ENCODE measurements at places on chromosomes 6 and 20.

- peaks cover 41% of the 10 kb centered on the region for H3K36me3 ChIP-seq
- DNase-seq = peak; percentile 100
- H3K4me3 ChIP-seq = no peak overlapping the region
- no peaks in the 10 kb centered on the region for H3K27me3 ChIP-seq
- H3K27ac ChIP-seq = peak overlapping the region; percentile 96
These were observed 25.1 kb downstream of the NEDD9 start for GRCh38 chr6:11207199-11207968.

DNA sequence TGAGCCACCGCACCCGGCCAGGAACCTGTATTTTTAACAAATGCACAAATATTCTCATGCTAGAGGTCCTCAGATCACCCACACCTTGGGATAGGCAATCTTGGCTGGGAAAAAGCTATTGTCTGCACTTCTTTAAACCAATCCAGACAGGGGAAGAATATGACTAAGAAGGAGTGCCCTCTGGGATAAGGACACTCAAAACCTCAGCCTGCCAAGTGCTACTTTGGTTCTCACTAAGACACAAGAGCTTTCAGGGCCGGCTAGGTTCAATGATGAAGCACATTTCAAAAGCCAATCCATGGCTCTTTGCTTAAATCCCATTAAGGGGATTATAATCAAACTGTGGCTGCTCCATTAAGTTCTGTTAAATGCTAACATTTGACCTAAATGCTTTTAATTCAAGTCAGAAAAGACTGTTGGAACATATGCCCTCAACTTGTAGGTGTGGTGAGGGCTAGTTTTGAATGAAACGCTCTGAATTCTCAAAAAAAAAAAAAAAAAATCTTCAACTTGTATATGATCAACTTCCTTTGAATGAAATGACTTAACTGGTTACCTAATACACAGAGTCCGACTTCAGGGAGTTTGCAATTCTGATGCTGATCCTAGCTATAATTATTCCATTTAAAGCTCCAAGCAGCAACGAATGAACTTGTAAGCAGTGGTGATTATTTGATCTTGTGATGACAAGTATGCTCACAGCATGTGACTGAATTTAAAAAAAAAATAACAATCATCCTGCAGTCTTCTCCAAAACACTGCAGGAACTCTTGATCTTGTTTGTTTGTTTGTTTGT, 56.6 kb downstream of the SLC23A2 start:
- no peaks in the 10 kb centered on the region for H3K27me3 ChIP-seq
- H3K4me1 ChIP-seq = no peaks in the 10 kb centered on the region
- H3K27ac ChIP-seq = no peak overlapping the region
- no peak for DNase-seq
- no peaks in the 10 kb centered on the region for H3K36me3 ChIP-seq
- H3K4me3 ChIP-seq = no peak overlapping the region

GRCh38 chr6:17945111-17945510, 42.3 kb downstream of the KIF13A start:
- H3K36me3 ChIP-seq = no peaks in the 10 kb centered on the region

- no peak overlapping the region for H3K4me3 ChIP-seq
- no peaks in the 10 kb centered on the region for H3K36me3 ChIP-seq
- no peaks in the 10 kb centered on the region for H3K4me1 ChIP-seq
- no peak overlapping the region for H3K27ac ChIP-seq
- no peaks in the 10 kb centered on the region for H3K27me3 ChIP-seq
- no peak for DNase-seq
These were observed 673.1 kb downstream of the HTR1B start for GRCh38 chr6:76790045-76790796.

- no peak overlapping the region for H3K27ac ChIP-seq
- H3K27me3 ChIP-seq = no peaks in the 10 kb centered on the region
- no peak for DNase-seq
- no peaks in the 10 kb centered on the region for H3K4me1 ChIP-seq
These were observed 544.9 kb upstream of the CITED2 start for GRCh38 chr6:139919107-139920026.

GRCh38 chr6:128857806-128858205, 25.1 kb upstream of the LAMA2 start:
- no peak overlapping the region for H3K4me3 ChIP-seq
- no peaks in the 10 kb centered on the region for H3K36me3 ChIP-seq
- no peak for DNase-seq
- H3K4me1 ChIP-seq = no peaks in the 10 kb centered on the region
- H3K27me3 ChIP-seq = no peaks in the 10 kb centered on the region

DNA sequence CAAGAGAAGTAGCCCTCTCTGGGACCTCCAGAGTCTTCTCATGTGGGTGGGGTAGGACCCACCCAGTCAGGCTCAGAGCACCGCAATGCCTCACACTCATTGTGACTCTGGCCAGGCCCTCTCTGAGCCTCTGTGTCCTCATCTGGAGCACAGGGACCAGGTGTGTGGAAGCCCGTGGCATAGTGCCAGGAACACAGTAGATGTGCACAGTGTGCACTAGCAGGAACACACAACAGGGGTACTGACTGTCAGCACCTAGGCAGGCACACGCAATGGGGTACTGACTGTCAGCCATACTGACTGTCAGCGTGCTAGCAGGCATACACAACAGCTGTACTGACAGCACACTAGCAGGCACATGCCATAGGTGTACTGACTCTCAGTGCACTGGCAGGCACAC, 2.0 kb upstream of the STMN3 start:
- DNase-seq = no peak
- H3K4me3 ChIP-seq = no peak overlapping the region
- H3K27ac ChIP-seq = no peak overlapping the region
- H3K27me3 ChIP-seq = peaks cover 11% of the 10 kb centered on the region

DNA sequence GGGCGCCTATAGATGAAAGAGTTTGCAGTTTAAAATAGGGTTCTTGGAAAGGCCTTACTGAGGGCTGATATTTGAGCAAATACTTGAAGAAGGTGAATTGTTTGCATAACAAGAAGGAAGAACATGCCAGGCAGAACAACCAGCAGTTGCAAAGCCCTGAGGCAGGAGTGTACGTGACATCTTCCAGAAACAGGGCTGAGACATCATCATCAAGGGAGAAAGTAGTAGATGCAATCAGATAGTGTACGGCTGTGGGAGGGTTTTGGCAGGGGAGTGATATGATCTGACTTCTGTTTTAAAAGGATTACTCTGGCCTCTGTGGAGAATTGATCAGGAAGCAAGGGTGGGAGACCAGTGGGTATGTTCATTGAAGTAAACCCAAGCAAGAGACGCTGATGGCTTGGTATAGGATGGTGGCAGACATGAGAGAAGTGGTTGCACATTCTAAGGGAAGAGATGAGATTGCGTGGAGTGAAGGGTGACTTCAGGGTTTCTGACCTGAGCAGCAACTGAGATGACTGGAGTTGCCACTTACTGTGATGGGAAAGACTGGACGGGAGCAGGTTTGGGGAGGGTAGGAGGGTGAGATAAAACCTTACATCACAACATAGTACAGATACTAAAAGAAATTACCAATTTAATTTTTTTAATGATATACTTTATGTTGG, 28.8 kb downstream of the RIOK1 start:
- H3K27ac ChIP-seq = peak overlapping the region; percentile 89
- DNase-seq = peak; percentile 97
- H3K36me3 ChIP-seq = peaks cover 2% of the 10 kb centered on the region
- no peaks in the 10 kb centered on the region for H3K27me3 ChIP-seq
- H3K4me3 ChIP-seq = no peak overlapping the region

DNA sequence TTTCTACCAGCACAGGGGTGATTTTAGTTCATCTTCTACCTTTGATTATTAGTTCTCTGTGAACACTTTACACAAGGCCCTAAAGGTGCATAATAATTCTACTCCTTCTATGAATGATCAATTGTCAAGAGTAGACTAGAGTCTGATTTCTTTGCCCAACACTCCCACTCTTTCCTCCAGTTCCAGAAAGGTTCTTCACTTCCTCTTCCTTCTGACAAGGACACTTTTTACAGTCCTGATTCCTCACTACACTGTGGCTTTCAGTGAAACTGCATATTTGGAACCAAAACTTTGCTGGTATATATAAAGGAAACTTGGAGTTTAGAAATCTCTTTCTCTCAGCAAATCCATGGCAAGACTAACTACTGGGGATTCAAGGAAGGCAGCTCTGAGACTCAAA, 10.6 kb upstream of the RSPO3 start:
- H3K4me1 ChIP-seq = no peaks in the 10 kb centered on the region
- H3K4me3 ChIP-seq = no peak overlapping the region
- no peaks in the 10 kb centered on the region for H3K36me3 ChIP-seq
- no peak overlapping the region for H3K27ac ChIP-seq
- no peak for DNase-seq

DNA sequence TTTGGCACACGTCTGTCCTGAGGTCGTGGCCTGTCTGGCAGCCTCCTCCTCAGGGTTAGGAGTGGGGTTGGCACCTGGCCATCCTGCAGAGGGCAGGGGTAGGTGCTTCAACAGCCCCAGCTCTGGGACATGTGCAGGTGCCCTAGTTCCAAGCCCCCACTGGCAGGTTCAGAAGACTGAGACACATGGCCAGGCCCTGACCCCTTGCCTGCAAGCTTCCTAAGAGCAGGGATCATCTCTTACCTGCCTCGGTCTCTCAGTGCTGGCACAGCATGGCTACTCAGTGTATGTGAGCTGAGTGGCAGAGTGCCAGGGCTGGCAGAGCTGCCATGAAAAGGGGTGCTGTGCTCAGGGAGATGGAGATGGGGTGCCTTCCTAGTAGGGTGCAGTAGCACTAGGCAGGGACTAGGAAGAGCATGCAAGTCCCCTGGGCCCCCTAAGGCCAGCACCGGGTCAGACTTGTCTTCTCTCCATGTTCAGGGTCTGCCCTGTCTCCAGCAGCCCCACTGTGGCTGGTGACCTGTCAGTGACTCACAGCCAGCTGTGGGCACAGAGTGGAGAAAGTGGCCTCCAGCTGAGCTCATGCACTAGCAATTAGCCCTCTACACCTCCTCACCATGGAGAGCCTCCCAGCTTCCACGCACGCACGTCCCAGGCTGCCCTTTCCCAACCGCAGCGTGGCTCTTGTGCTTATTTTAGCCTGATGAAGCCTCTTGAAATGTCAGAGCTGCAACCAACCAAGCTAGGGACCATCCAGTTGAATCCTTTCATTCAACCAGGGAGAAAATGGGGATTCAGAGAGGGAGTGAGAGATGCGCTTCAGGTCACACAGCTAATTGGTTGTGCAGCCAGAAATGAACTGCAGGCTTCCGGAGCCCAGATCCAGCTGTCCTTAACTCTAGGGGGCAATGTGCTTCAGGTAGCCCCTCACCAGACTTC, 116.6 kb downstream of the MRPL14 start:
- peak overlapping the region; percentile 21 for H3K4me3 ChIP-seq
- H3K27me3 ChIP-seq = no peaks in the 10 kb centered on the region
- no peak overlapping the region for H3K27ac ChIP-seq

DNA sequence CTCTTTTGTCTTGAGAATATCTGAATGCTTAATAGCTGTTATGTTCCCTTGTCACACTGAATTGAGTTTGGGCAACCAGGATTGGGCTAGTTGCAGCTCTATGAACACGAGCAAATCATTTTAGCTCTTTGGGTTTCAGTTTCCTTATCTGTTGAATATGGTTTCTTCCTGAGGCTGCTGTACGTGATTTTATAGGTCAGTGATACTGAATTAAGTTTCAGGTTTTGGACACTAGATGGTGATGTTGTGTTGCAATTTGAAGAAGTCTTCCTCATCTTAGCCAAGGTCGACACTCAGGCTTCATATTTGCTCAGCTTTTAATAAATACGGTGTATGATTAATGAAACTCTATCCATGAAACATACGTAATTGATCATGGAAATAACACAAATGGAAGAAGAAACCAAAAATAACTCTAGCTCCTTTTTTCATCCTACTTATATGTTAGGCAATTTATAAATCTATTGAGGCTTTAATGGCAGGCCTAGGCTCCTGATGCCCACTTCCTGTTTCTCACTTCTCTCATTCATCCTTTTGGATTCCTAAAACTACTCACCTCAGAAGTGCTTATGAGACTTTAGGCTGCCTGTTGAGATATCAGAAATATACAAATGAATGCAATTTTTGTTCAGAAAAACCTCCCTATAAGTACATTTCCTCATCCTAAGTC, 354.1 kb upstream of the MAP3K7 start:
- H3K27ac ChIP-seq = no peak overlapping the region
- H3K27me3 ChIP-seq = no peaks in the 10 kb centered on the region
- no peak overlapping the region for H3K4me3 ChIP-seq
- H3K4me1 ChIP-seq = no peaks in the 10 kb centered on the region
- no peaks in the 10 kb centered on the region for H3K36me3 ChIP-seq

DNA sequence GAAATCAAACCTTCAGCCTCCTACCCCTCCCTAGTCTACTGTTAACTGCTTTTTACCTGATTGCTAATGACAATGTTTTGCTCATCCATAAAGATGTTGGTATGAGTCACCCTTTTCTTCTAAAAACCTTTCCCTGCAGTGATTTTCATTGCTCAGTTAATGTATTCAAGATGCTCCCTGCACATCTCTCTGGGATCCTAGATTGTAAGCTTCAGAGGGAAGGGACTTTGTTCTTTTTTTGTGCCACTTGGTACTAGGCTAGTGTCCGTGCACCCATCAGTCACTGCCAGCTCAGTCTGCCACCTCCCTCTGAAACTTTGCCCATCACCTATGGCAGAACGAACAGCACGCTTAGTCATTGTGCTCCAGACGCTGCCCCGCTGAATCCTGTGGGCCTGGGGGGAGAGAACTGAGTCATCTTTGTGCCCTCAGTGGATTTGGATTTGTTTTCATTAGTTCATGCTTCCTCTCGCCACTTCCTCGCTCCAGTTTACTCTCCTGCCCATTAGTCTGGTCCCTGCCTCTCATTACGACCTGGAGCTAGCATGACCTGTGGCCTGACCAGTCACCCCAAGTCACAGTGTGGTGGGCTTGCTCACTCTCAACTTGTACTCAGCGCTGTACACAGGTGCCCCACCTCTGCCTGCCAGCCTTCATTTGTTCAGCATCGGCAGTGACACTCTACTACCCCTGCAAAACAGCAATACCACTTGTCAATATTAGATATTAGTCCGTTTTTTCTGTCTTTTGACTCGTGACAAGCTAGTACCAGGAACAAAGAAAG, 78.0 kb upstream of the TMEM181 start:
- H3K4me3 ChIP-seq = no peak overlapping the region
- peaks cover 32% of the 10 kb centered on the region for H3K36me3 ChIP-seq
- DNase-seq = no peak
- H3K27ac ChIP-seq = no peak overlapping the region
- peaks cover 2% of the 10 kb centered on the region for H3K4me1 ChIP-seq

- no peak for DNase-seq
- H3K27ac ChIP-seq = peak within 1 kb of the TSS; percentile 93
- H3K4me3 ChIP-seq = peak within 1 kb of the TSS; percentile 59
- no peaks in the 10 kb centered on the region for H3K4me1 ChIP-seq
- H3K36me3 ChIP-seq = peaks cover 3% of the 10 kb centered on the region
These were observed at the start of gene LIN28B for GRCh38 chr6:104956731-104957294. Gene LIN28B (plus strand): TSS chr6:104957107. CDS start chr6:104957251, 144 bp downstream.

DNA sequence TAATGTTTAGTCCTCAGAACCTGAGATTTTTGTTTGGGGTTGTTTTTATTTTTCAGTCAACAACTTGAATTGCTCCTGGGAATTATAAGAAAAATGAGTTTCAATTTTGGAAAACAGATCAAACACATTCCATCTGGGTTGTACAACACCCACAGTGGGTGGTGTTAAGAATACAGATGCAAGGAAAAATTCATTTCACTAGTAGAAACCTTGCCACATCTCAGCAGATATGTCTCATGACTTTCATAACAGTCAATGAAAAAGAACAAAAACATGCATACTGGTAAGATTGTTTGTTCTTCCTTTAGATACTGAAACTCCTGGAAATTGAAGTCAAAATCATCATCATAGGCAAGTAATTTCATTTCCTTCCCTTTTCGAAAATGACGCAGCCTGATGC, 78.9 kb downstream of the MOXD1 start:
- no peaks in the 10 kb centered on the region for H3K4me1 ChIP-seq
- H3K4me3 ChIP-seq = no peak overlapping the region
- no peak for DNase-seq

GRCh38 chr20:37383229-37383989, 37.5 kb downstream of the SRC start:
- no peaks in the 10 kb centered on the region for H3K27me3 ChIP-seq
- no peak for DNase-seq
- H3K27ac ChIP-seq = no peak overlapping the region
- peaks cover 12% of the 10 kb centered on the region for H3K4me1 ChIP-seq
